ENCODE measurements at places on chromosomes 11 and 22.
A peak's percentile ranks its signal among the peaks of the same experiment; 100 is the strongest.

DNA sequence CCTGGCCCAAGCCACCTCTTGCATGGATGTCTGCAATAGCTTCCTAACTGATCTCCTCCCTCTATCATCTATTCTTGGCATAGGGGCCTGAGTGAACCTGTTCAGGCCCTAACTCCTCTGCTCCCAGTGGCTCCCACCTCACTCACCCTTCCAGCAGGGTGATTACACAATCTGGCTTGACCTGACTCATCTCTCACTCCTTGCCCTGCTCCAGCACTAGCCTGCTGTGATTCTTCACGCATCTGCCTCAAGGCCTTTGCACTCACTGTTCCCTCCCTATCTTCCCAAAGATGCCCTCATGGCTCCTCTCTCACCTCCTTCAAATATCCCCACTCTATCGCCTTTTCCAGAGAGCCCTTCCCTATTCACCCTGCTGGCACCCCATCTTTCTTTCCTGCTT lies 10.5 kb downstream of the SCN4B start:
- DNase-seq = no peak

GRCh38 chr11:10397226-10397987 lies 57.7 kb upstream of the AMPD3 start:
- DNase-seq = no peak

DNA sequence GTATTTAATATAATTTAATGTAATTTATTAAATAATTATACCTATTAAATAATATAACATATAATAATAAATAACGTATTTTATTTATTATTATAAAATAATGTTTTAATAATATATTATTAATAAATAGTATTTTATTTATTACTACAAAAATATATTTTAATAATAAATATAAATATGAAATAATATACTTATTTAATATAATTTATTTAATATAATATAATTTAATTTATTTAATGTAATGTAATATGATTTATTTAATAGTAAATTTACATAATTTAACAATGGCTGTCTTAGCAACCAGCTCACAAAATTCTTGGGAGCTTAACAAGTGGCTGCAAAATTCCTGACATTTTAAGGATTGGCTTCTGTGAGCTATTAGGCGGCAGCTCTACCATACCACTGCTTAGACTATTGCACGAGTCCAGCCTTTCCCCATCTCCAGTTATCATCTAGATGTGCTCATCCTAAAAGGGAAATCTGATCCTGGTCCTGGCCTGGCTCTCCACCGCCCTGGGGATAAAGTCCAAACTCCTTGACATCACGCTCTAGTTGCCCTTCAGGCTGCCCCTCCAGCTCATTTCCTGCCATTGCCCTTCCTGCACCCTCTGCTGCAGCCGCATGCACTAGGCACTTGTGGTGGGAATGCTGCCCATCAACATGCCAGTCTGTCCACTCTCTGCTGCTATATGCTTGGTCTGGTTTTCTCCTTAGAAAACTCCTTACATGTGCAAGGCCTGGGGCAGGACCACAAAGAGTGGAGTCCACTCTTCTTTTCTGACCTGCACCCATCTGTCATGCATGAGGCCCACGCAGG lies 9.8 kb downstream of the MMP20 start:
- DNase-seq = no peak

- DNase-seq = no peak
These were observed 2.7 kb downstream of the SPA17 start for GRCh38 chr11:124676386-124676785.

DNA sequence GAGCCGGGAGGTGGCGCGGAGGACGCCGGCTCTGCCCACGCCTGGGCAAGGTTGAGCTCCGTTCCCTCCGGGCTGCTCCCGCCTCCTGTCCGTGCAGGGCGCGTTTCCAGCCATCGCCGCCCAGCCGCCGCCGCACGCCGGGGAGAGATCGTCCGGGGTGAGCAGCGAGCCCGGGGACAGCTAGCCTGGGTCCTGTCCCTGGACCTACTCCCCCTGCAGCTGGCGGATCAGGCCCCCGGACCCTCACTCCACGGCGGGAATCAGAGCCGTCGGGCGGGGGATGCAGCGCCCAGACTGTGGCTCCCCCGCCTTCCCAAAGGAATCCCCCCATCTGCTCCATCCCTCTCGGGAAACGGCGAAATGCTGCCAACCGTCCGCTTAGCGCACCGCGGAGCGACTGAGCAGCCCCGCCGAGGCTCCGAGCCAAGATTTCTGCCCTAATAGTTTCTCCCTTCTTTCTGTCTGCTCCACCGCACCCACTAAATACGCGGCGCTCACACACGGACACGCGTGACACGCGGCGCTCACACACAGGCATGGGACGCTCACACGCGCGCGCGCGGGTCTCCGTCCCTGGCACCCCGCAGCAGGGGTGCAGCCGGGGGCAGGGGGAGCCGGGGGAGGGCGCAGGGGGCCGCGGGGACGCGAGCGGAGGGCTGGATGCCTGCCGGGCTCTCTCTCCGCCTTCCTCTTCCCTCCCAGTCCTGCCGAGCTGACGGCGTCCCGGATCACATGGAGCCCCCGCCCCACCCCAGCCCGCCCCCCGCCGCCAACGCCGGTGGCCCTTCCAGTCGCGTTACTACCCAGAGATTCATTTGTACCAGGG lies at the start of gene KCNJ5:
TSS of gene KCNJ5 (plus strand) at position 814 of the 826 bp plus-strand sequence. CDS start 19,918 bp downstream, outside the sequence.
- DNase-seq = peak; percentile 68

DNA sequence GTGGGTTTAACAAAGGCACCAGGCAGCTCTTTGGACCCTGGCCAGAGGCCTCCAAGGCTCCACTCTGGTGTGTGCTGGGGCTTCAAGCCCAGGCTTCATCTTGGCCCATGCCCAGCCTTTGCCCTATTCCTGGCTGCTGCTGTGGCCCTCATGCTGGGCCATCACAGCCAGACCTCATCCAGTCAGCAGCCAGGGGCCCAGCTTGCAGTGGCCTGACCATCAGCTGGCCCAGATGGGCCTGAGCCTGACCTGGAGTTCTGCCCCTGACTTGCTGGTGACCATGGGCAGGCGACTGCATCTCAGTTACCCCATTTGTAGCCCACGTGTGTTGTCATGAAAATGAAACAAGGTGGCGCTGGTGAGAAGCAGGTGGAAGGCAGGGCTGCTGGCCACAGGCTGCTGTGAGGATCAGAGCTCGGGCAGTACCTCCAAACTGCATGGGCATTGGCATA lies 76.1 kb downstream of the MED15 start:
- no peak for DNase-seq

GRCh38 chr11:62547691-62548281 lies 1.2 kb upstream of the AHNAK start:
- no peak for DNase-seq

DNA sequence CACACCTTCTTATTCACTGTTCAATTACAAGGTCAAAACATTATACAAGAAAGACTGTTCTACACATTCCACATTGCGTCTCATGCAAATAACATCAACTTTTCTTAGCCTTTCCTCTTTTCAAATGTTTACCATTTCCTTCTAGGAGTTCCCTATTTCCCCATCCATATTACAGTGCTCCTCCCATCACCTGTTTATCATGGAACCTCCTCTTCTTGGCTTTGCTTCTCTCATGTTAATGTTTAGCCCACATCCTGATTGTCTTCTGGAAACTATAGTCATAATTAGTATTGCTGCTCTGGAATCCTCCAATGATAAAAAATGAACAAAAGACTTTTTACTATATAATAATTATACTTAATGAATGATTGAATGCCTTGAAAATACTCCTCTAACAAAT lies 21.3 kb downstream of the OR52E1 start:
- DNase-seq = no peak

- DNase-seq = no peak
These were observed 335.3 kb upstream of the SYN3 start for GRCh38 chr22:33393432-33393831.

DNA sequence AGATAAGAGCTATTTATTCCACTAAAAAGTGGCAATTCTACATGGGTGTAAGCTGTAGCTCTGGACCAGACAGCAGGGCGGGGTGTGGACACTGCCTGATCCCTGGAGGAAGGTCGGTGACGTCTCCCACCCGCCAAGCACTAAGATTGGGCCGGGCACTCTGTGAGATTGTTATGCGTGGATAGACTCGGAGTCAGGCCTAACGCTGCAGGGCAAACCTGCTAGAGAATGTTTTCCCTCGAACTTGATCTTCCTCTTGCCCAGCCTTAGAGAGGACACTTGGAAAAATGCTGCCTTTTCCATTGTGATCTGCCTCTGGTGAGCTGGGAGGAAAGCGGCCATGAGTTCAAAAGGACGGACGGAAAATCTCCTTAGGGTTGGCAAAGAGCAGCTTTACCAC lies 1273.4 kb downstream of the TBC1D22A start:
- no peak for DNase-seq

GRCh38 chr22:31363885-31364465 lies 17.8 kb upstream of the PATZ1 start:
- DNase-seq = no peak

DNA sequence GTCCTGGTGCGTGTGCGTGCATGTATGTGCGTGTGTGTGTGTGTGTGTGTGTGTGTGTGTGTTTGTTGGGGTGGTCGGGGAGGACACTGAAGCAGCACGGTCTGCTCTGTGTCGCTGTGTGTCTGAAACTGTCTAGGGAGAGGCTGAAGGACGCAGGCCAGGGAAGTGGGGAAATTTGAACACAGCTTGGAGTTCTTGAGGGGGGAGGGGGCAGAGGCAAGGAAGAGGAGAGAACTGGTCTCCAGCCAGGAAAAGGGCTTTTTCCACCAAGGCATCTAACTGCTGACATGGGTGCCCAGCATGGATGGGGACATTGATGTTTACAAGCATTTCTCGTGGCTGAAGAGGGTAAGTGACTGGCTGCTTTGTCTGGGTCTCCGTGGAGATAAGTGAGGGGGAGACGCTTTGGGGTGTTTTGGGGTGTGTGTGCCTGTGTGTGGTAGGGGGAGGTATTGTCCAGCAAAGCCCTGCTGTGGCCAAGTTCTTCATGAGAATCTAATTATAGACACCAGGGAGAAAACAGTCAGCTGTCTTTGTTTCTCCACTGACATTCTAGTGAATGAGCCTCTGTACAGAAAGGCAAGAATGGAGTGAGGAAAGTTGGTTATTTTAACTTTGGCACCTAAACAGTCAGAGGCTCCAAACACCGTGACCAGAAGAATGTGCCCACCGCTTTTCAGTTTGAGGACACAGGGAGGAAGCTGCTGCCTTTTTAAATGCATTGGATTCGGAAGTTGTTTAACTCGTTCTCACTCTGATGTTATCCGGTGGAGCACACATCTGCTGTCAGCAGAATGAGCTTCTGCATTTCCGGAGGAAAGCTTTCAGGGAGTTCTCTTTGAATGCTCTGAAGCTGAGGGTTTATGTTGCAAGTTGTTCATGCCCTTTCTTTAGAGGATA lies 63.7 kb downstream of the PPFIBP2 start:
- no peak for DNase-seq

DNA sequence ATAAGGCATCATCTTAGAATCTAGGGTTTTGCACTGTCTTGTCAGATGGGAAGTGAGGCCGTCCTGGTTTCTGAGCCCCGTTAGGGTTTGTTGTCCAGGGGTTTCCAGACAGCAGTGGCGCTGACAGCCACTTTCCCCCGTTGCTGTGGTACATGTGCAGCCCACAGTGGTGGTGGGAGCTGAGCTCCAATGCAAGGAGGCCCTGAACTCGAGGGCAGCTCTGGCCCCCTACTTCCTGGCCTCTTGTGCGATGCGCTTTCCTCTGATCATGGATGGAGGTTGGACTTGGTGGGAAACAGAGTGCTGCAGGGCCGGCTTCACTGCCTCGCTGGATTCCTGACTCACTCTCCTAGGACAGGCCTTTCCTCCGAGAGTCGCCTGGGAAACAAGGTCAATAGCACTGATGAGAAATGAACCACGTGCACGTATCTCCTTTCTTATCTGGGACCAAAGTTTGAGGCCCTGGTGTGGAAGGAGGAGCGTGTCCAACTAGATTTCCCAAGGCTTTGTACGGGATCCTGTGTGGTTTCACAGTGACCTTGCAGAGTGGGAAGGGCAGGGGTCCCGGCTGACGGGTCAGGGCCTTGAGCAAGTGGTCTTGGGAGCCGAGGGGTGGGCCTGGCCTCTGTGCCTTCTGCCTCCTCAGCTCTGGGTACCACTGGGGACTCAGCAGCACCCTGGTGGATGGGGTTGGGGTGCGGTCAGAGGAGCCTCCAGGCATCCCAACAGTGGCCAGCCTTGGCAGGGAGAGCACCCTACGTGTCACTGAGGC lies 3.7 kb downstream of the PHRF1 start:
- no peak for DNase-seq

DNA sequence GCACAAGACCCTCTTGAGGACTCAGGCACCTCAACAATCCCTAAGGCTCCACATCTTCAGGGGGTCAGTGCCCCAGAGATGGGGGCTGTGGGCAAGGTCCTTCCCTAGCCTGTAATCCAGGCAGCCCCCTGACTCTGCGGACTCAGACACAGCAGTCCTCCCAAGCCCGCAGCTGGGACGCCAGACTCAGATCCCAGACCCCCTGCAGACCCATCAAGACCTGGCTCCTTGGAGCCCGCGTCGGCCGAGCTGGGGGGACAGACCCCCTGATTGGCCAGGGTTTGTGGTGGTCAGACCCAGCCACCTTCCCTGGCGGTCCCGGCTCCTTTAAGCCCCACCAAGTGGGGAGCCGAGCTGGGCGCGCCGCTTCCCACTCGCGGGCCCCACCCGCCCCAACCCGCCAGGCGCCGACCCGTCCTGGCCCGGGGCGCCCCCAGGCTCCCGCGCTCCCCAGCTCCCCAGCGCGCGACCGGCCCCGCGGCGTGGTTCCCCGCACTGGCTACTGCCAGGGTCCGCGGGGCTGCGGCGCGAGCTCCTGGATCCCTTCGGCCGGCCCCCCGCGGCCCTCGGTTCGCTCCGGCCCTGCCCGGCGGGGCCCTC lies 458 bp downstream of the OSBPL5 start:
- DNase-seq = no peak

- DNase-seq = no peak
These were observed 50.9 kb downstream of the CWC15 start for GRCh38 chr11:94922321-94923003.

- DNase-seq = no peak
These were observed 7.8 kb downstream of the SIGIRR start for GRCh38 chr11:406796-407650.

DNA sequence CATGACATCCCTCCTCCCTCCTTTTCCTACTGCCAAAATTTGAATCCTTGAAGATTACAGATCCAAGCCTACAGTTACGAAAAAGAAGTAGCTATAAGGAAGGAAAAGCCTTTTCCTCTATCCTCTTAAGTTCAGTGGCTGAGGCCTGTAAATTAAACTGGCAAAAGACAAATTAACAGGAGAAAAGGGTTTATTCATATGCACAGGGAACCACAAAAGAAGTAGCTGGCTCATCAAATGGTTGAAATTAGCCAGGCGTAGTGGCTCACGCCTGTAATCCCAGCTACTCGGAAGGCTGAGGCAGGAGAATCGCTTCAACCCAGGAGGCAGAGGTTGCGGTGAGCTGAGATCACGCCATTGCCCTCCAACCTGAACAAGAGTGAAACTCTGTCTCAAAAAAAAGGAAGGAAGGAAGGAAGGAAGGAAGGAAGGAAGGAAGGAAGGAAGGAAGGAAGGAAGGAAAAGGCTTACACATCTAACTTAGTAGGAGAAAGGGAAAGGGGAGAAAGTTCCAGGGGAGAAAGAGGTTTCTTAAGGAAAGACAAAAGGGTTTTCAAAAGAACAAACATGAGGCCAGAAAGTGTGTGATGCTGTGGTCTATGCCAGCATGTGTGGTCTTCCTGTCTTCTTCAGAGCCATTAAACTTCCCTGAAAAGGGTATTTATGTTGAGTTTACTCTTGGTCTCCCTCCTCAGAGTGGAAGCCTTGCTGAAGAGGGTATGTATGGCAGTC lies 5.1 kb upstream of the SMPD1 start:
- DNase-seq = no peak

GRCh38 chr22:40300884-40301672 lies 45.2 kb upstream of the ADSL start:
- no peak for DNase-seq

Measured in NCI-H2171 treated with DMSO at 0.1 percent for 48 hours (cell line).